Muscle of back (tissue), 13 donors: ENCODE measurements at places on chromosomes 5 and 9. TPM values are rescaled to one million over a fixed set of nuclear protein-coding genes. Genes with fewer than 3 reads are reported as not detected.

The CDH9 gene
- not detected for polyA plus RNA-seq

The ZDHHC11B gene
- 10.1 TPM for polyA plus RNA-seq

The MED27 gene
- 13.6 TPM for polyA plus RNA-seq

The ABLIM3 gene
- 82.8 TPM for polyA plus RNA-seq

The FABP6 gene
- 0.23 TPM for polyA plus RNA-seq

The CCDC171 gene
- 2.0 TPM for polyA plus RNA-seq

The RIGI gene
- polyA plus RNA-seq = 10.0 TPM

The KCNV2 gene
- 0.24 TPM for polyA plus RNA-seq

The PCDHB13 gene
- 3.6 TPM for polyA plus RNA-seq

The RAB3C gene
- 0.14 TPM for polyA plus RNA-seq

- DNase-seq = no peak
Observed at GRCh38 chr5:158430166-158430797, 571.3 kb upstream of the CLINT1 start.

DNA sequence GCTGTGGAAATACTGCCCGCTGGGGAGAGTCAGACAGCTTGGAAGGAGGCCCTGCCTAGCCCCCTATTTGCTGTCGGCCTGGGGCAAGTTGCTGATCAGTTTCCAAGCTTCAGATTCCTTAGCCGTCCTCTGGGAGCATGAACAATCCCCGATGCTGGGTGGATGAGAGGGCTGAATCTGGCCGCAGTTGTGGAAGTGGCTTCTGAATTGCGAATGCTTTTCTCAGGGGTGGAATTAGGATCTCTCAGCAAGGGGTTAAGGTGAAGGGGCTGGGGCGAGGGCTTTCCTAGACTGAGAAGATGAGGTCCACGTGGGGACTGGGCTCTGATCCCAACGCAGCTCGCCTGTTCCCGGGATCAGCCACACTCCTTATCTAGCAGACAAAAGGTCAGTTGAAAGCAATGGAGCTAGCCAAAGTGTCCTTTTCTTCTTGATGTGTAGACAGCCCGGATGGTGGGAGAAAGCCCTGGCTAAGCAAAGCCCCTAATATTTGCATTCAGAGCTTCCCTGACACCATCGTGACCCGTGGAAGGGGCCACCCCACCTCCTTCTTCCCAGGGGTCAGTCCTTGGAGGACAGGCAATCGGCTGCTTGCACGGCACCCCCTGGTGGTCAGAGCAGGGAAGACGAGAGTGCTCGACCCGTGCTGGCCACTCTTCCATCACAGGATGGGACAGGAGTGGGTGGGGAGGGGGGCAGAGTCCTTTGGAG, 54.9 kb downstream of the COL15A1 start:
- peak; percentile 76 for DNase-seq

- DNase-seq = no peak
Observed at GRCh38 chr5:78260771-78261170, 33.7 kb downstream of the AP3B1 start.

- DNase-seq = no peak
Observed at GRCh38 chr5:115432691-115433090, 111.9 kb downstream of the FEM1C start.

GRCh38 chr5:75365740-75366139, 28.7 kb downstream of the HMGCR start:
- DNase-seq = no peak

DNA sequence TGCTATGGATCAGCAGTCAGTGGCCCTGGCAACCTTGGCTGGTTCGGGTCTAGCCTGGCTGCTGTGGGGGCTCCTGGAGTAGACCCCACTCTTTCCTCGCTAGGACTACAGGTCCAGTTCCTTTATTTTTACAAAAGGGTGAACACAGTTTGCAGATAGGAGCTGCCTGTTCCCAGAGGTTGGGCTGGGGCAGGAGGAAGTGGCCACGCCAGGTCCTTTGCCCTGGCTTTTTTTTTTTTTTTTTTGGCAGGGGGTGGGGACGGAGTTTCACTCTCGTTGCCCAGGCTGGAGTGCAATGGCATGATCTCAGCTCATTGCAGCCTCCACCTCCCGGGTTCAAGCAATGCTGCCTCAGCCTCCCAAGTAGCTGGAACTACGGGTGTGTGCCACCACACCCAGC, 7.9 kb downstream of the SLC2A6 start:
- DNase-seq = no peak

DNA sequence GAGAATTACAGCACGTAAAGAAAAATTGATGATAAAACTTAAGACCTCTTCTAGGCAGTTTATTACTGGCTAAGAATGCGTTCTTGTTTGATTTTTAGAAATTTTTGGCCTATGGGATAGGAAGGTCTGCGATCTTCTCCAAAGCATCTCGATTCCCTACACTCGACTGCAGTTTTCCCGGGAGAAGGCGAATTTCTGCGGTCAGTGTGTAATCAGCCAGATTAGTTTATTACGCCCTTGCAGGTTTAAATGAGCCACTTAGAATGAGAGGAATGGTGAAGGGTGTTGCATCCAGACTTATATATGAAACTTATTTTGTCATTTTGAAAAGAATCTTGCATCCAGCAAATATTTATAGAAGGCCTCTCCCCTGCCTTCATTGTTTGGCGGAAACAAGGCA, 1.2 kb downstream of the MTAP start:
- DNase-seq = no peak

- no peak for DNase-seq
Observed at GRCh38 chr5:40983781-40984180, 74.5 kb downstream of the C7 start.

GRCh38 chr5:146069780-146070099, 35.6 kb downstream of the PLAC8L1 start:
- DNase-seq = no peak

DNA sequence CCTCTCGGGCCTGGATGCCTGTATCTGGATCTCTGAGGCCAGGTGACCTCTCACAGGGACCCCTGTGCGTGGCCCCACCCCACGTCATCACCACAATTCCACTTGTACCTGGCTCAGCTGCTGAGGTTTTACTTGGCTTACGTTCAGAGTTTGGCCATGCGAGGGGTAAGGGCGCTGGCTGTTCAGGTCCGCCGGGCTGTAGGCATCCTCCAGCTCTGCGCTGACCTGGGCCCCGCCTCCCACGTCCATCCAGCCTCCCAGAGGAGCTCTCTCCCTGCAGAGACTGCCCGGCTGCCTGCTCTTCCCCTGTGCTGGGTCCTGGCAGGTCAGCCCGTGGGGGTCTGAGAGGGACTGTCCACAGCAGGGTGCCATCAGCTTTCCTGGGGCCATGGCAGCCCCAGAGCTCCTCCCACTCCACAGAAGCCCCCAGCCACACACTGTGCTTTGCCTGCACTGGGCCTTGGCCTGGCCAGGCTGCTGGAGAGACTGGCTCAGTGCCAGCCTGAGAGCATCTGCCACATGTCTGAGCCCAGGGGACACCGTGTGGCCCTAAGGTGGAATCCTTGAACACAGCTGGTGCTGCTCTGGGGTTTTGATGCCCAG, 43.6 kb downstream of the SLC6A3 start:
- DNase-seq = no peak

- DNase-seq = no peak
Observed at GRCh38 chr5:80185095-80185494, 70.8 kb downstream of the SERINC5 start.

DNA sequence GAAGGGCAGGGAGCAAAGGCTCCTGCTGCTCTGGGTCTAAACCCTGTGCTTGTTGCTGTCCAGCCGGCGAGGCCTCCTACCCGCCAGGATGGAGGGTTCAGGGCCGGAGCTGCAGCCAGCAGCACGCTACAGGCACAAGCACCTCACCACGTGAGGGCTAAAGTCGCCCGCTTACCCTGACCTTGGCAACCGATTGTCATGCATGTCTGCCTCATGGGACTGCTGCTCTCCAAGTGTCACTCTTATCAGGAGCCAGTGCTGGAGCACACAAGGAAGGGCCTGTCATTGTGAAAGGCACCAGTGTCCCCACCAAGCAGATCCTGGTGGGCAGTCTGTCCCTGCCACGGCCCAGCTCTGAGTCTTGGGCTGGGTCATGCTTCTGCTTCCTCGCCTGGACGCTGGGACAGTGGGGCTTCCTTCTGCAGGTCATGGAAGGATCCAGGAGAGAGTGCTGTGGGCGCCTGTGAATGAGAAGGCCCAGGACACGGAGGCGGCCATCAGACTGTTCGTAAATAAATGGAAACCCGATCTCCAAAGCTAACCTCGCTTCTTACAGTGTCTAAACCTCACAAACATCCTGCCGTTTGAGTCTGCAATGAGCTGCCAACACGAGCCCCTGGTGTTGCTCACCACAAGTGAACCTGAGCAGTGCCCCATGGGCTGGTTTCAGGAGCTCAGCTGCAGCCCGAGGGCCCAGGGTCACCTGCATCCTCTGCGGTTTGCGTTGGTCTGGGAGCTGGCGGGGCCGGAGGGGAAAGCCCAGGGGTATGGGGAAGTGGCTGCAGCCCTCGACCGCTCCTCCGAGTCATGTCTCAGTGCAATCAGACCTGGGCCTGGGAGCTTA, 58.2 kb upstream of the RXRA start:
- DNase-seq = no peak

GRCh38 chr5:67648201-67648671, 451.6 kb upstream of the CD180 start:
- DNase-seq = peak; percentile 98

DNA sequence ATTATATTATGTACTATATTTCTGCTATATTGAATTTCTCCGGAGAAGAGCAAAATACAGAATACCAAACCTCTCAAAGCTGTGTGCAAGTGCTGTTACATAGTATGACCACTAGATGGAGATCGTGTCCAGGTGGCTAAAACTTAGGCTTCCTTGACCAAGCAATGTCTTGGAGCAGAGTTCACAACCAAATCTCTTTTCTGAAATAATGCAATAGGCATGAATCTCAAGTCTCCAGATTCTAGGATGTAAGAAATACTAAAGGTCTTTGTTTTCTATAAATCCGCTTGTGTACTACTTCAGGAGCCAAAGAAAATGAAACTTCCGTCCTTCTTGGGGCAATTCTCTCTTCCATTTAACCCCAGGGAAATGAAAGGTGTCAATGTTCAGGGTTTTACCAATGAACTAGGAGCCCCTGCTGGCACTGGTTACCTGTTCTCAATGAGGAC, 181.5 kb upstream of the RAI14 start:
- DNase-seq = no peak
